HFFc6 (cell line): ENCODE measurements at places on chromosomes 4 and X.

DNA sequence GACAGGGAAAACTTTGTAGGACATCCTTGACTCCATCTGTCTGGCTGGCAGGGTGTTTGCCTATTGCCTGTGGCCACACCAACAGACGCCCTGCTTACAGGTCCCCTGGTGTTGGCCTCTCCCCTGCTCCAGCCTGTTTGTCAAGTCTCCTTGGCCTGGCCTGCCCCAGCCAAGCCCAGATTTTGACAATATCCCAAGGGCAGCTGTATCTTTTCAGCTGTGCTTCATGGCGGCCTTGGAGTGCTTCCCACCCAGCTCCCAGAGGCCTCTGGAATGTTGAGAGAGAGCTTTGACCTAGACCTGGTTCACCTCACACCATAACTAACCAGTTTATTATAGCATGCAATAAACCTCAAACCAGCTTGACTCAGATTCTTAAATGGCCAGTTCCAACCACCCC is 204.0 kb upstream of the NHS start:
- no peak for DNase-seq

DNA sequence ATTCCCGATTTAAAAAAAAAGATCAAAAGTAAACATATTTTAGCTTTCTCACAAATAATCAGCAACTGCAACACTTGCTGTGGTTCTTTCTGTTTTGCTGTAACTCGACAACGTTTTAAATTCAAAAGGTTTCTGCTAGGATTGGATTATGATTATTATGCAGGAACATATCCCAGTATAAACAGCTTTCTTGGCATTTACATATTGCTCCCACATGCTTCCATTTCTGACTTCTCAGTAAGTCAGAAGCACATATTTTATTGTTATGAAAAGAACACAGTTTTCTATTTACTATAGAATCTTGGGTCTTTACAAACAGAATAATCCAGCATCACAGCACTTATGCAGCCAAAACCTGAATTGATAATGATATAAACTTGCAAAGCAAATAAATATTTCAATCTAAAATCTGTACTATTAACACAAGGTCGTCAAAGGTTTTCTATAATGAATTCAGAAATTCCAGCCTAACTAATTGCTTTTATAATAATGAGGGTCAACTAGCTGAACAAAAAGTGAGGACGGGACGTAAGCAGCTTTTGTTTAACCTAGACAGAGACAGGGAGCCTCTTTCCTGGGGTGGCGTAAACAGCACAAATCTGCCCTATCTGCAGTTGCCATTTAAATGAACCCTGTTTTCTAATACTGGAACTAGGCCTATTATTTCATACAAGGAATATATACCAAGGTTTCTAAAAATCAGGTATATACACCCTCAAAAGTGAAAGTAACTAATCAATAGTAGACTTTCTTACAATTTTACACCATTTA is 9.8 kb upstream of the PCDH18 start:
- DNase-seq = no peak

GRCh38 chr4:56425518-56425917 is 9.9 kb downstream of the PPAT start:
- no peak for DNase-seq

GRCh38 chr4:156169011-156169410 is 215.3 kb upstream of the CTSO start:
- peak; percentile 90 for DNase-seq

DNA sequence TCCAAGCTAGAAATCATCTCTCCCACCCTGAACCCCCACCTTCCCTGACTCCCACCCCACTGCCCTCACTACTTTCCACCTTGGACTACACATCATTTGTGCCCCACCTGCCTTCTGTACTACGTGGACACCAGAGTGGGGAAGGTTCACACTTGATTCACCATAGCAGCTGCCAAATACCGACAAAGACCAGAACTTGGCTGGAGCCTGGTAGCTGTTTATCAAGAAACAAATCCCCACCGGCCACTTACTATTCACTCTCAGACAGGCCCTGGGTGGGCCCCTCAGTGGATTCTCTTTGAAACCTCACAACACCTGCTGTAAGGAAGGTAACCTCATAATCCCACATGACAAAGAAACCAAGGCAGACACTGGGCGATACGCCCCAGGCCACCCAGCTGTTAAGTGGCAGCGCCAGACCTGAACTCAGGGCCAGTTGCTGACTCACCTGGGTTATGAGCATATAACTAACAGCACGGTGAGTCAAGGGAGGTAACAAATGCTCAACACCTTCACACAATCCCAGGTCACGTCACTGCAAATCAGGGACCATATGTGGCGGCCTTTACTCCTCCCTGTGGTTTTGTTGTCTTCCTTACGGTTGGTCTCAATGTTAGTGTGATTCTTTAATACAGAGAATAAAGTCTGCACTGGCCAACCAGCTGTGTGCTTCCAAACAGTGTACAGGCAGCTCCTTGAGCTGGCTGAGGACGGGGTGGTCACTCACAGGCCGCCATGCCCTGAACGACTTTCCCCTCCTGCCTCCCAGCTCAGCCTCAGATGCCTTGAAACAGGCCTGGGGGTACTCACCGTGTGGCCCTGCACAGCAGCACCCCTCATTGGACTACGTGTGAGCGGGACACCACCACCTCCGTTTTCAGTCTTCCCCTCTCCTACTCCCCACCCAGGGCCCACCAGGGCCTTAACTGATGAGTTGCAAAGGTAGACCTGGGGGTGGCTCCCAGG is 7.5 kb downstream of the WDR1 start:
- DNase-seq = peak; percentile 49

- DNase-seq = no peak
Observed at GRCh38 chr4:14348506-14348905, 653.8 kb upstream of the CPEB2 start.

GRCh38 chr4:41199788-41200187 is 14.6 kb downstream of the APBB2 start:
- DNase-seq = no peak

DNA sequence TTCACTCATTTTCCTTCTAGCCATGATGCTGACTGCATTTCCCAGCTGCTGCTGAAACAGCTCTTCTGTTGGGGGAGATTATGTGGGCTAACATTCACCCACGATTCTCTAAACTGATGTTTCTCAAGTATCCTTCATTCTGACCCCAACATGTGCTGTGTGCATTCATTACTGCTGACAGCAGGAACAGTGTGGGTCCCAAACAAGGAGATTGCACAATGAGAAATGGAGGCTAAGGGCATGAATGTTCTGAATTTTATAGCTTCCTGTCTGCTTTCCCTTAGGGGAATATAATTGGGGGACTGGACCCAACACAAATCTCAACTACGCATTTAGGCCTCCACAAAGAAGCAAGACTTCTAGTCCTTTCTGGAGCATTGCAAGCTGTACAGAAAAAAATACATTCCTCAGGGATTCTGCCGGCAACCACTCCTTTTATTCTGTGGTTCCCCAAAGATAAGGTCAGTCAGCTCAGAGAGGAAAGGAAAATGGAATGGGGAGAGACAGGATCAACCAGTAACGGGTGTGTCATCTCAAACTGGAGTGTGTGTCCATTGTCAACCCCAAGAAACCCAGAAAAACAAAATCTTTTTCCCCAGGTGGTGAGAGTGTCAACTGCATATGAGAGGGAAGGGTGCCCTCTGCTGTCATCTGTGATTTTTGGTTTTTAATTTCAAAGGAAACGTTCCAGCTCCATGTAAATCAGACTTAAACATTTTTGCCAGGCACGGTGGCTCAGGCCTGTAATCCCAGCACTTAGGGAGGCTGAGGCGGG is 81.5 kb upstream of the EGFL6 start:
- peak; percentile 87 for DNase-seq

GRCh38 chr4:15918484-15919129 is 19.9 kb downstream of the FGFBP1 start:
- DNase-seq = no peak

DNA sequence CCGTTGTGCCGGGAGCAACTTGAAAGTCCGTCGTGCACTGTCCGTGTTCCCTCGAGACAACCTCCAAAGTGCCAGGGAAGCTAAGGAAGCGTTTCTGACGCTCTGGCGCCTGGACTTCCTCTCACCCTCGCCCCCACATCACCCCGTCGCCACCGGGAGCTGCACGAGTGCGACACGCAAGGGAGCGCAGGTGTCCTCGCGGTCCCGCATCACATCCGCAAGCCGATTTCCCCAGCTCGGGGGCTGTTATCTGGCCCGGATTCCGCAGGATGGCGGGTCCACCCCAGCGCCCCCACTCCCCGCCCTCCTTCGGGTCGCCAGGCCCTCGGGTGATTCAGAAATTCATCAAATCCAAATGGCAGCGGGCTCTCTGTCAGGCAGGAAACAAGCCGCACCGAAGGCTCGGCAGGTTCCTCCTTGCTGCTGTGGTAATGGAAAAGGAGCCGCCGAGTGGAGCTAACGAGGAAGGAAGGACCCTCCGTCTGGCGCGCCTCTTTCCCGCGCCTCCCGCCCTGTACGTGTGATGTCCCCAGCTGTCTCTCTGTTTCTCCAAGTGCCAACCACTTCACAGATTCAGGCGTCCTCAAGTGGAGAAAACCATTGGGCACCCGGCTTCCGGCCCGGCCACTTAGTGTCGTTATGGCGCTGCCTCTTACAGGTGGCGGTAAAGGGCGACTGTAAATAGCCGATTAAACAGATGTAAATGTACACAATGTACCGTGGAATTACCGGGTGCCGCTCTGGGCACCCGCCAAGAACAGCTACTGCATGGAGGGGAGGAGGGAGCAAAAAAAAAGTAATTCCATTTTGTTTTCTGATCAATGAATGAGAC is 921 bp upstream of the SETD7 start:
- no peak for DNase-seq

GRCh38 chr4:128538111-128538882 is 250.7 kb upstream of the PGRMC2 start:
- DNase-seq = no peak

GRCh38 chrX:56783450-56783831 is 54.4 kb downstream of the NBDY start:
- no peak for DNase-seq

DNA sequence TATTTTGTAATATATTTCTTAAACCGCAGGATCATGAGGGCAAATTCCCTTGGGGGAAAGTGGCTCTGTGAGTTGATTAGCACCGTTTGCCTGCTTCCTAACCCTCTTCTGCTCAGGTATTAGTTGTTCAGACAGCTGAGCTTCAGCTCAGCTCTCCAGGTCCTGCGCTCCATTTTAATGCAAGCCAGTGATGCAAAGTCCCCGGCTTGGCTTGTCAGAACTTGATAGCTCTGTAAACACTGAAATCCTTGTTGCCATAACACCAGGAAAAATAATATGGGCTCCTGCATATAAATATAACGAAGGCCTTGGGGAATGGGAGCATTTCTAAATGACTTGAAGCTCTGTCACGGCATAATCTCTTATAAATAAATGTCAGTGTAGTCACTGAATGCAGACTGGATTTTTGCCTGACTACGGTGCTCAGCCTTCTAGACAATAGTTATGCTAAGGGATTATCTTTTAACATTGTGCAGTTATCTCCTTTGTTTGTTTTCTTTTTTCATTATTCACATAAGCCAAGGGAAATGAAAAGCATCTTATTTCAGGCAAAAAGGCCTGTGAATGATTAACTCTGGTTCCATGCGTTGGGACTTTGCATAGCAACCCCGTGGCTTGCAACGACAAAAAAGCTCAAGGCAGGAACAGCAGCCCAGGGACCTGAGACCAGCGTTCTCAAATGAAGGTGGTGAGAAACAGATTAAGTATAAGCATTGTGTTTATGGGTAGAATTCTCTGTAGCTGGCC is 253.2 kb downstream of the SPRY1 start:
- DNase-seq = peak; percentile 77

DNA sequence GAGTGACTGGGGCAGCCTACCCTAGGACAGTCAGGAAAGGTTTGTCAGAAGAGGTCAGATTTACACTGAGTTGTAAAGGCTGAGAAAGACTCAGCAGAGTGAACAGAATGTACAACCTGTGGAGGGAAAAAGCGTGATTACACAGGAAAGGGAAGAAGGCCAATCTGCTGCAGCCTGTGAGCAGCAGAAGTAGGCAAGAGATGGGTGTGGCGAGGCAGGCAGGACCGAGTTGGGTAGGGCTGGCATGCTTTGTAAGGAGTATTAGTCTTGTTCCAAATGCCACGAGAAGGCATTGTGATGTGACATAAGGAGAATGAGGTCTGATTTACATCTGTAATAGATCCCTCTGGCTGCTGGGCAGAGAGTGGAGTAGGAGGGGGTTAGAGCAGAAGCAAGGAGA is 12.6 kb downstream of the SGMS2 start:
- no peak for DNase-seq

GRCh38 chr4:168291242-168291641 is 27.3 kb downstream of the DDX60 start:
- no peak for DNase-seq

DNA sequence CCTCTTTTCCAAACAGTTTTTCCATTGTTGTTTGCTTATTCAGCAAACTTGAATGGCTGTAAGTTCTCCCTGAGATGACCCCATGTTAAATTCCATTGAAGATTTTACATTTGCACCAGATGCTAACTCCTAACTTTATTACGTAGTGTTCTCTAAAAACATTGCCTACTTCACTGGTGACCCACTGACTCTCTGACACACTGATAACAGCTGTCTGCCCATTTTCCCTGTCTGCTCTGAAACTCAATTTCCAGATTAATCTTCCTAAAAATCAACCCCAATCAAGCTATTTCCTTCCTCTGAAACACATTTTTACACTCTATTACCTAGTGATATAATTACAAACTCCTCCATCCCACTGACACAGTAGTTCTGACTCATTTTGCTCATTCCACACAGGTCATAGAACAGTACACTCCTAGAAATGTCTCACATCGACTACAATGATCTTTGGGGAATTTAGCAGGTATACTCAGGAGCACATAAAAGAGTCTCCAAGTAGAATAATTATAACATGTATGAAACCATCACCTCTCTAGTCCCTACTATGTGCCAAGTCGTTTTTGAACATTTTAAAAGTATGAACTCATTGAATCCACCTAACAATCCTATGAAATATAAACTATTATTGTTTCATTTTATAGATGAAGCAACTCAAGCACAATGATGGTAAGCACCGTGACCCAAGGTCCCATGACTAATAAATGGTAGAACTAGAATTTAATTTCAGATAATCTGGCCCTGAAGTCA is 210.9 kb downstream of the SLIT2 start:
- DNase-seq = no peak

- peak; percentile 60 for DNase-seq
Observed at GRCh38 chr4:92969650-92970379, 666.0 kb downstream of the GRID2 start.

- DNase-seq = peak; percentile 45
Observed at GRCh38 chrX:119482481-119483480, 14.5 kb downstream of the SLC25A5 start.

DNA sequence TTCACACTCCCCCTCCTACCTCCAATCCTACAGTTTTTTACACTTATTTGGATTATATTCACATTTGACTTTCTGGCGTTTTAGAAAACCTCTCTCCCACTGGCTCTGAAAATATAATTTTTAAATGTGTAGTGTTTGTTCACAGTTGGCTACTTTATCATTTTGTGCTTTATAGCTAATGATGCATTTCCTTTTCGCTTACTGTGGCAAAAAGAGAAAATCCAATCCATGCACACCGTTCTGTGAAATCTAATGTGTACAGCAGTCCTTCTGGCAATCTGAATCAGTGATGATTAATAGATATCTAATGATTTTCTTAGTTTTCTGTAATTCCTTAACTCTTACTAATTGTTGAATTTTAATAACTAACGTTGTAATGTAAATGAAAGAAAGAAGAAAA is 271.5 kb downstream of the ARAP2 start:
- DNase-seq = no peak

- DNase-seq = no peak
Observed at GRCh38 chr4:78926826-78927225, 12.4 kb downstream of the PAQR3 start.

GRCh38 chr4:174457468-174457867 is 64.8 kb downstream of the HPGD start:
- DNase-seq = no peak

GRCh38 chrX:23046443-23046842 is 46.7 kb downstream of the DDX53 start:
- no peak for DNase-seq
